ENCODE measurements at places on chromosomes 6 and 20.

DNA sequence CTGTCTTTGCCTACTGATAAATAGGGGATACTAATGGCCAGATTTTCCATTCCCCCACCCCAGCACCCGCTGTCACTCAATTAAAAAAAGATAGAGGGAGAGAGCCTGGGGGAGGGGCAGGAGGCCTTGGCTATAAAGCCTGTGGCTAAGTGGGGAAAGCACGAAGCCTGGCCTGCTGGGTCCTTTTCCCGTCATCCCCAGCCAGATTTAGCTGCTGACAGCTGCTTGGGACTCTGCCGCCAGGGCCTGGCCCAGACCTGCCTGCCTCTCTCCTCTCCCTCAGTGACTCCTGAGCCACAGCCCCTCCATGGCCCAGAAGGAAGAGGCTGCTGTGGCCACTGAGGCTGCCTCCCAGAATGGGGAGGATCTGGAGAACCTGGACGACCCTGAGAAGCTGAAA lies at the start of gene APOBEC2:
Gene APOBEC2 (plus strand): TSS at position 162 of the 400 bp plus-strand sequence. CDS start 146 bp downstream, at position 308.
- no peak for DNase-seq

DNA sequence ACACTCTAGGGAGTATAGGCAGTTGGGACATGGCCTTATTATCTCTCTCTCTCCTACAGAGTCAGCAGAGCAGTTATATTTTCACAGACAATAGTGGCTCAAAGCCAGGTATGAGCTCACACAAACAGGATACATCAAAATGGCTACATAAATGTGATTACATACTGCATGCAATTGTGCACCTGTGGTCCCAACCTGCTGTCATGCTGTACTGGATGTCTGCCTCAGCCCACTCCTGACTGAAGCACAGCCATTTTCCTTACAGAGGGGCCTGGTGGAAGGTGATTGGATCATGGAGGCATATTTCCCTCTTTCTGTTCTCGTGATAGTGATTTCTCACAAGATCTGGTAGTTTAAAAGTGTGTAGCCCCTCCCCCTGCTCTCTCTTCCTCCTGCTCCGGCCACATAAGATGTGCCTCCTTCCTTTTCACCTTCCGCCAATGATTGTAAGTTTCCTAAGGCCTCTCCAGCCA lies 37.0 kb upstream of the SAMHD1 start:
- no peak for DNase-seq

DNA sequence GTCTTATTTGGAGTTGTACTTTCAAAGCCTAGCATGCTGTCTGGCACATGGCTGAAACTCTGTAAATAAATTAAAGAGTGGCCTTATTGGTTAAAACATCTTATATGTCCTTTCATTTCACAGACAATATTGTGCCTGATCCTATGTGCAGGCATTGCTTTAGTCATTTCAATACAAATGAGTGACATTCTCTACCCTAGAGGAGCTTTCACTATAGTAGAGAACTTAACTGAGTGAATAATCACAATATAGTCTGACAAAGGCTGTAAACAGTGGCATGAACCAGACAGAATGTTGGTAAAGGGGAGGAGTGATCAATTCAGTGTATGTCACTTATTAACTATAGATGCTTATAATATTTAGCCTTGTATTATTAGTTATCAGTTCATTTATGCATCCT lies 481.8 kb downstream of the TFAP2B start:
- DNase-seq = no peak

DNA sequence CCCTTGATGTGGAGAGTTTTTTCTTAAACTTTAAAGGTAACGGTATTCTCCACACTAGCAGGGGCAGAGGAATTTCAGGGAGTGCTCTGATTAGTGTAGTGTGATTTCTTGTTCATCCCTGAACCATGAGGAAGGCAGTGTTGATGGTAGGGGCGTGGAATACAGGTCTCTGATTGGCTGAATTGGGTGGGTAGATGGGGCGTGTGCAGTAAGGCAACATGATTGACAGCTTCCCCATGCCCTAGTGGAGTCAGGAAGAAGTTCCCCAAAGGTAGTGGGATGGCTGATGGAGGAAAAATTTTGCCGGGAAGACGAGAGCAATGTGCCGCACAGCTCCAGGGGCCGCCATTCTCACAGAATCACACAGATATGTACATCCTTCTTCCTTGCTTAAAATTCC lies 97.4 kb upstream of the SALL4 start:
- DNase-seq = no peak

- no peak for DNase-seq
These were observed 947.1 kb downstream of the TFAP2A start for GRCh38 chr6:9467741-9468140.

Measured in esophagus squamous epithelium (tissue), 5 donors.